ENCODE measurements at places on chromosomes 1 and 21.

GRCh38 chr1:86739648-86740509, 35.5 kb downstream of the SH3GLB1 start:
- no peak for DNase-seq

DNA sequence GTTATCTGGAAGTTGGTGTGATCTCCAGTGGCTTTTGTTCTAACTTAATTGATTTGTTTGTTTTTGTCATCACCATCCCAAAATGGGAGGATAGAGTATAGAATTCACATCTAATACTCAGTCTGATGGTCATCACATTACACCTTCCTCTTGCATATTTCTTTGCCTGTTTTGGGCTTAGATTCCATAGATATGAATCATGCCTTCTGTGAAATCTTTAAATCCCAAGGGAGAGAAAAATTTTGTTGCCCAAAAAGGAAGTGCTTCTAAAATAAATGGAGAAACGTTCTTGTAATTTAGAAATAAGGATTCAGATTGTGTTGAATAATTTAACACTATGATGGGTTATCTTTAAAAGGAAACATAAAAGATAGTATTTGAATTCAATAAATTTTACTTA, 446.0 kb upstream of the LRRC7 start:
- DNase-seq, result no peak

GRCh38 chr1:227854189-227854588, 38.7 kb downstream of the PRSS38 start:
- no peak for DNase-seq

- DNase-seq, result no peak
These were observed 8.7 kb downstream of the PLEKHA6 start for GRCh38 chr1:204350857-204351573.

DNA sequence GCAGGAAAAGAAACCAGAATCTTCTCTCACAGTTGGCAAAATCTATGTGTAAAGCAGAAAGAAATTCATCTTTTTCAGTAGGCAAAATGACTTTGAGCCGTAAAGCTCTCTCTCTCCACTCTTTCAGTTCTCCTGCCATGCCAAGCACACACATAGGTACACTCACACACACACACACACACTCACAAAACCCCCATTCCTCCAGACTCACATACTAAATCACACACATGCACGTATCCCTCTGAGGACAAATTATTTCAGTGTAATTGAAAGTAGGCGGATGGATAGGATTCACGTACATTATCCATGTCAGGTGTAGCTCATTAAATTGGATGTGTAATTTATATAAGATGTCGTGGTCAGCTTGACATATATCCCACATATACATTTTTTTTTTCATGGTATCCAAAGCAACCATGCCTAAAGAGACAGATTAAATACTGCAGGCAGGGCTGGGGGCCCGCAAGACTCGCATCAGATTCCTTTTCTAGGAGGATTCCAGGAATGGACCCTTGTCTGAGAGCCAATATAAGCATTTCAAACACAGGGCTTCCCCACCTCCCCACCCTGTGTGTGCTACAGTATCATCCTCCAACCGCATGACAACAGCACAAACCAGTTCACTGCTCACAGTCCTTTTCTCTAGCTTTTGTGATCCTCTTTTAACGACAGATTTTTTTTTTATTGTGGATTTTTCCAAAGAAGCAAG, 320.9 kb downstream of the PCP4 start:
- no peak for DNase-seq

DNA sequence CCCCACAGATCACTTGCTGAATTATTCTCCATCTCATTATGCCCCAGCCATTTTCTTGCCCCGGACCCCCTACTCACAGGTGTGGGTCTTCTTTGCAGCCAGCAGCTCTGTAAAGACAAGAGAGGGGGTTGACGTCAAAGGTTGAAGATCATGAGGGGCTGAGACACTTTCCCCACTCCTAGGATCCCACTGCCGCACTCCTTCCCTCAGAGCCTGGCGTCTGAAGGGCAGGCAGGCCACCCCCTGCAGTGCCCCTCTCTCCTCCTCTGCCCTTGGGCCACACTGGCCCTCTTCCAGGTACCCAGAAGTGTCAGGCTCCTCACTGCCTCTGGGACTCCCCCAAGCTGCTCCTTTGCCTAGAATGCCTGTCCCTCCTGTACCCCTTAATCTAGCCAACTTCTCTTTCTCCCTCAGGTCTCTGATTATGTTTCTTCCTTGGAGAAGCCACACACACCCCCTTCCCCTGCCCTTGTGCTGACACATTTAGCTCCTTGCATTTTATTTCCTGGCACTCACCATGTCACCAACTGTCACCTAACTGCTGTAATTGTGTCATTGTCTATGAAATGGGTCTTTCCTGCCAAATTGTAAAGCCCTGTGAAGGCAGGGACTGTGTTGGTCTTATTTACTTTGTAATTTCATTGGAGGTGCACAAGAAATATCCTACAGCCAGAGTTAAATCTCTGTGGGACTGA, 2.1 kb downstream of the RORC start:
- DNase-seq, result no peak

GRCh38 chr1:167455786-167456446, 62.4 kb downstream of the CD247 start:
- DNase-seq, result no peak

- DNase-seq, result no peak
These were observed 243.8 kb downstream of the ADGRL2 start for GRCh38 chr1:82044536-82044935.

DNA sequence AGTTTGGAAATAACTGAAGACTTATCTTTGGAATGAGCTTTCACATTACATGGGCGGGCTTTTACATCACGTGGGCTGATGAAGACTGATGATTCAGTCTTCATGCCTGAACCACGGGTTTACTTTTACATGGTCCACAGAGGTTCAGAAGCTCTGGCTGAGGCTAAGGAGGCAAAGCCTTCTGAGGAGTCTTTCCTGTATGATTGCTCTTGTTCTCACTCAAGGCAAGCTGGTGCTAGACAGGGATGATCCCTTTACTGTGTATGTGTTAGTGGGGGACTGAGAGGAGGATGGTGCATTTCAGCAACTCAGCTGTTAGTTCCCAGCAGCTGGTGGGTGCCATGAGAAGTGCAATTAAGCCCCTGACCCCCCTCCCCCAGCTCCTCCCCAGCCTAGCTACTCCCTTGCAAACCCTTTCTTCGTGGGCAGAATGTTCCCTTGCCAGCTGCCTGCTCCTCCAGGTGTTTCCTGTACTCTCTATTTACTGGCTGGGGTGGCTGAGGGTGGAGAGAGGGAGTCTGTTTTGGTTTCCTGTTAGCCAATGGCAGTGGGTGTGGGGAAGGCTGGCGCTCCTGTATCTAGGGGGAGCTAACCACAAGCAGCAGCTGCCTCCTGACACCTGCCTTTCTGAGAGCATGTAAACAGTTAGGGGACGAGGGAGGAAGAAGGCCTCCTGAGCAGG, 15.4 kb downstream of the BTG2 start:
- peak; percentile 53 for DNase-seq

Measured in activated T-cell treated with anti-CD3 and anti-CD28 coated beads, Interleukin-2, amount 50 U/mL, for 24 hours (primary cell).